ENCODE measurements at places on chromosomes 12 and 14.

DNA sequence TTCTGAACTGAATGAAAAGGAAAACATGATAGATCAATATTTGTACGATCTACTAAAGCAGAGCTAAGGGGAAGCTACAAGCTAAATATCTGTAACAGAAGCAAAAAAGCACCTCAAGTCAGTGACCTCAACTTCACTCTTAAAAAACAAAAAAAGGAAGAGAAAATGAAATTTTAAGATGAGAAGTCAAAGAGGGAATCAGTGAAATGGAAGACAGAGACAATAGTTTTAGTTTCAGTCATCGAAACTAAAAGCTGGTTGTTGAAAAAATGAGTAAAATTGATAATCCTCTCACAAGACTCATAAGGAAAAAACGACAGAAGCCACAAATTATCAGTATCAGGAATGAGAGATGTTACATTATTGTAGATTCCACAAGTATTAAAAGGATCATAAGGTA, 11.9 kb upstream of the SLC2A13 start:
- no peak for DNase-seq

DNA sequence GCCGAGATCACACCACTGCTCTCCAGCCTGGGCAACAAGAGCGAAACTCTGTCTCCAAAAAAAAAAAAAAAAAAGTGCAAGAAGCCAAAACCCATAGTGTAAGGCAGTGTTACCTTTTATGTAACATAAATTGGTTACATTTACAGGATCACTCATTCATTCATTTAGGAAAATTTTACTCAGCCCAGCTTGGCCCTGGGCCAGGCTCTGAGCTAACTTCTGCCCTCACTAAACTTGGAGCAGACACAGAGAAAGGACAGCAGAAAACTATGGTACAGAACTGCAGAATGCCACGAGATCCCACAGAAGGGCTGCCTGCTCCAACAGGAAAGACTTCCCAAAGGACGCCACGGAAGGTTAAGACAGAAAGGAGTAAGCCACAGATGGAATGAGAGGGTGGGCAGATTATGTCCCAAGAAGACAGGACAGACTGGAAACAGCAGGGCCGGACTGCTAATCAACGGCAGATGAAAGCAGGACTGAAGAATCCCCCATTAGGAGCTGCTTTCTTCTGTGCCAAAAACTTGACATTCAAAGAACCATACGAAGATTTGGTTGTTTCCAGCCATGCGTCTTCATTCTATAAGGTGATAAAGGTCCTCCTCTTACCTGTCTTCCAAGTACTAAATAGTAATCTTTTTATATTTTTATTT, 18.9 kb downstream of the PPP1R13B start:
- no peak for DNase-seq

- no peak for DNase-seq
Observed at GRCh38 chr12:1443421-1444141, 150.8 kb downstream of the FBXL14 start.

DNA sequence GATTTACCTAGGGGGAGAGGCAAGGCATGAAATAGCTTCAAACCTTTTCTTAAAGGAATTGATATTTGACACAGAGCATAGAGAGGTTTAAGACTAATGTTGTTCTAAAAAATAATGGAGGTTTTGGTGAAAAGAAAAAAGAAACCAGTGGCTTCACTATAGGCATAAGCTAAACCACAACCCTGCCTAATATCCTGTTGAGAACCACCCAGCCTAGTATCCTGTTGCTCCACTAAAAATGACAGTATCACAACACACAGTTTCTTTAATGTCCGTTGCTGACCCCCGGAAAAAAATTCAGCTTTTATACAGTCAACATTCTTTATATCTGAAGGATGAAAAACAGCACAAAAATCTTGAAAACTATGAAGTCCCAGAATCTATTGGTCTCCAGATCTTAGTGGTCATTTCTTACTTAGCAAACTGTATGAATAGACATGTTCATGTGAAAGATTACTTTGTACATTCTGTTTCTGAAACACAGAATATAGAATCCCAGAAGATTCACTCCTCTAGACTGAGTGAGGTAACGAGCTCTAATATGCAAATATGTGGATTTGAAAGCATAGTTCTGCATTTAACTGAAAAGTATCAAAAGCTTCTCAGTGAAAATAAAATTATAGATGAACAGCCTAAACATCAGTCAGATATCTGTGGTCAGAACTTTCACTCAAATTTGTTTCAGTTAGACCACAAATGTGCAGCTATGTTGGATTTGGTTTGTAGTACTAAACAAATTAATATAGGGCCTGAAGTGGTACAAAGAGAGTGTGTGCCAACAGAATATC, 40.5 kb downstream of the GALC start:
- DNase-seq, result no peak

- no peak for DNase-seq
Observed at GRCh38 chr14:102046337-102047278, 40.2 kb downstream of the HSP90AA1 start.

- no peak for DNase-seq
Observed at GRCh38 chr12:9096563-9097176, 19.0 kb downstream of the A2M start.

- DNase-seq, result no peak
Observed at GRCh38 chr14:38948576-38948975, 154.5 kb downstream of the SEC23A start.

All from T-helper 2 cell (primary cell).